Progenitor cell of endocrine pancreas (in vitro differentiated cells): ENCODE measurements at places on chromosomes 4 and X. TPM values are rescaled to one million over a fixed set of nuclear protein-coding genes. Genes with fewer than 3 reads are reported as not detected.

The ARFIP1 gene
- total RNA-seq: 31.7 and 32.6 TPM in 2 replicates

The PNMA6A gene
- total RNA-seq: 6.9 and 7.0 TPM in 2 replicates

The VCX gene
- not detected in 2 replicates for total RNA-seq

The IL13RA2 gene
- total RNA-seq: not detected in 2 replicates

The EOLA1 gene
- total RNA-seq: 17.8 and 19.5 TPM in 2 replicates

The FRMD7 gene
- total RNA-seq: not detected in 2 replicates

GRCh38 chrX:139121616-139122286 lies 408.8 kb upstream of the F9 start:
- no peak overlapping the region for H3K27ac ChIP-seq
- no peak for DNase-seq
- no peak overlapping the region for H3K4me3 ChIP-seq
- H3K27me3 ChIP-seq: no peaks in the 10 kb centered on the region
- peaks cover 1% of the 10 kb centered on the region for H3K36me3 ChIP-seq

DNA sequence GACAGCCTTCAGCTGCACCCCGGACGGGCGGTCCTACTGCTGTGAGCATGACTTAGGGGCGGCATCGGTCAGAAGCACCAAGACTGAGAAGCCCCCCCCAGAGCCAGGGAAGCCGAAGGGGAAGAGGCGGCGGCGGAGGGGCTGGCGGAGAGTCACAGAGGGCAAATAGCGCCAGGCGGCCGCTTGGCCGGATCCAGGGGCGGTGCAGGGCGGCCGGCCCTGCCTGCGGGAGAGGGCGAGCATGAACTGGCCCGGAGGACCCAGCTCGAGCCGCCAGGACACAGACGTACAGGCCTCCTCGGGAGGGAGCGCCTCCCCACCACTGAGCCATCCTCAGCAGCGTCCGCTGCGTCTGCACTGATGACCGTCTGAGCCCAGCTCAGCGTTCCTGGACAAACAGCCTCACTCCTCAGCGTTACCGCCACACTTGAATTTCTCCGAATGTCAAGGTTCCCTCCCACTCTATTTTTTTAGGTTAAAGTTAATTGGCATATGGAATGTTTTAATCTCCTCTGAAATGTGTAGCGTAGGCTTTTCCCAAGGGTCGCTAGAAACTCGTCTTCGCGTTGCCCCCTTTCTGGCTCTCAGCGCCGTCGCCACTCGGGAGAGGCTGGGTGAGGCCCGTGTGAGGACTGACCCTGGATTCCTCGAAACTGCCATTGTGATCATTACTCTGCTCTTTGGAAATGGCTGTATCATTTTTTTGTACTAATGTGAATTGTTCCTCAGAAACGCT lies 29.9 kb downstream of the NELFA start:
- peaks cover 38% of the 10 kb centered on the region for H3K36me3 ChIP-seq
- peak overlapping the region; percentile 79 for H3K27ac ChIP-seq
- no peaks in the 10 kb centered on the region for H3K4me1 ChIP-seq
- H3K27me3 ChIP-seq: no peaks in the 10 kb centered on the region

GRCh38 chr4:55051532-55051931 lies 73.9 kb downstream of the KDR start:
- H3K27me3 ChIP-seq: no peaks in the 10 kb centered on the region
- no peaks in the 10 kb centered on the region for H3K4me1 ChIP-seq
- H3K36me3 ChIP-seq: no peaks in the 10 kb centered on the region
- H3K4me3 ChIP-seq: no peak overlapping the region
- no peak for DNase-seq
- H3K27ac ChIP-seq: no peak overlapping the region

DNA sequence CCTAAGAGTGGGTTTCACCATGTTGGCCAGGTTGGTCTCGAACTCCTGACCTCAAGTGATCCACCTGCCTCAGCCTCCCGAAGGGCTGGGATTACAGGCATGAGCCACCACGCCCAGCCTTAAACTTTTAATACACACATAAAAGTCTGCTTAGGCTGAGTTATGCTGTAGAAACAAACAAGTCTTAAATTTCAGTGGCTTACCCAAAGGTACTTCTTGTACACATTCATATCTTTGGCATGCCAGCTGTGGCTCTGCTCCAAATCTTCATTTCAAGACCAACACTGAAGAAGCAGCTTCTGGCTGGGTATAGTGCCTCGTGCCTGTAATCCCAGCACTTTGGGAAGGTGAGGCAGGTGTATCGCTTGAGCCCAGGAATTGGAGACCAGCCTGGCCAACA lies 80.3 kb downstream of the PPEF2 start:
- H3K4me3 ChIP-seq: no peak overlapping the region
- no peaks in the 10 kb centered on the region for H3K27me3 ChIP-seq
- H3K36me3 ChIP-seq: no peaks in the 10 kb centered on the region
- peaks cover 6% of the 10 kb centered on the region for H3K4me1 ChIP-seq
- peak overlapping the region; percentile 54 for H3K27ac ChIP-seq
- no peak for DNase-seq

DNA sequence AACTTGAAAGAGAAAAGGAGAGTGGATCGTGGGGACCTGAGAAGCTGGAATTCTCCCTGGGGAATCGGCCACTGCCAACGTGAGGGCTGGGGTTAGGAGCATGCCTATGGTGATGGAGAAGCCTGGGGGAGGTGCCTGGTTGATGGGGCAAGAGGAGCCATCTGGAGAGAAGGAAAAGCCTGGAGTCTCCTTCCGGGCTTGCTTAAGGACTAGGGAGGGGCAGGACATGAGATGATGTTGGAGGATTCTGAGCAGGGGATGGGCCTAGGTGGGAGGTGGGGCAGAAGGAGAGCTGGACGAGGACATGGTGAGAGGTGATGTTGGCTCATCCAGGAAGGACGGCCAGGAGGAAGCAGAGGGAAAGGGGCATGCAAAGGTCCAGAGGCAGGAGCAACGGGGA lies 35.0 kb upstream of the GYG2 start:
- DNase-seq: no peak
- H3K27me3 ChIP-seq: no peaks in the 10 kb centered on the region
- no peak overlapping the region for H3K27ac ChIP-seq
- H3K4me1 ChIP-seq: peaks cover 2% of the 10 kb centered on the region
- H3K36me3 ChIP-seq: peaks cover 4% of the 10 kb centered on the region

GRCh38 chr4:113482325-113482724 lies 279.2 kb downstream of the CAMK2D start:
- no peaks in the 10 kb centered on the region for H3K27me3 ChIP-seq
- DNase-seq: no peak
- H3K36me3 ChIP-seq: peaks cover 23% of the 10 kb centered on the region
- no peaks in the 10 kb centered on the region for H3K4me1 ChIP-seq

DNA sequence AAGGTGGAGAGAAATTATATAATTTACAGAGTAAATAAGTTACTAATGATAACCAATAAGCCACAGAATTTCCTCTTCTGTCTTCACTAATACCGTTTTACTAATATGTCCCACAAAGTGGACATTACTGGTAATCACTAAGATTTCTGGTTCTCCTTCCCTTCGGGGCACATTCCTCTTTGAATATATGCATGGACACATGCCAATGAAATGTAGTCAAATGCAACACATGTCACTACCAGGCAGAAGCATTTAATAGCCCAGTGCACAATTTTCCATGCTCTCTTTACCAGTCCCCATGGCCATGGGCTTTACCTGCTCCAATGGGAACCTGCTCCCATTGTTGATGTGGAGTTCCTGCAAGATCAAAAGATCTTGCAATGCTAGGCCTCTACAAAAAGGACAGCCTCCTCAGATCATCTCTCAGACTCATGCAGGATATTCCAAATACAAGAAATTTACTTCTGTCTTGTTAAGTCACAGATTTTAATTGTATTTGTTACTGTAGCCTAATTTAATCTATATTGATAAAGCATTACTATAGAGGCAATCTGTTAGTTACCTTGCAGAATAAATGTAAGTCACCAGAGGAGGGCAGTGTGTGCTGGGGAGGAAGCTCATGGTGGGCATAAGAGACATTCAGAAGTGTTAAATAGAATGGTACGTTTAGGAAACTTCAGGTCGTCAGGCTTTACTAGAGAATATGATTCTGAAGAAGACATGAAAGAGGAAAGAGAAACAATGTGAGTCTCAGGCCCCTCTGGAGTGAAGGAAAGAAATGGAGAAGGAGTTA lies 37.1 kb upstream of the INPP4B start:
- H3K4me1 ChIP-seq: no peaks in the 10 kb centered on the region
- H3K27me3 ChIP-seq: no peaks in the 10 kb centered on the region
- no peak overlapping the region for H3K27ac ChIP-seq
- no peak overlapping the region for H3K4me3 ChIP-seq
- H3K36me3 ChIP-seq: no peaks in the 10 kb centered on the region

- no peak for DNase-seq
- H3K4me1 ChIP-seq: no peaks in the 10 kb centered on the region
Observed at GRCh38 chrX:130245441-130245840, 23.3 kb downstream of the ZNF280C start.

DNA sequence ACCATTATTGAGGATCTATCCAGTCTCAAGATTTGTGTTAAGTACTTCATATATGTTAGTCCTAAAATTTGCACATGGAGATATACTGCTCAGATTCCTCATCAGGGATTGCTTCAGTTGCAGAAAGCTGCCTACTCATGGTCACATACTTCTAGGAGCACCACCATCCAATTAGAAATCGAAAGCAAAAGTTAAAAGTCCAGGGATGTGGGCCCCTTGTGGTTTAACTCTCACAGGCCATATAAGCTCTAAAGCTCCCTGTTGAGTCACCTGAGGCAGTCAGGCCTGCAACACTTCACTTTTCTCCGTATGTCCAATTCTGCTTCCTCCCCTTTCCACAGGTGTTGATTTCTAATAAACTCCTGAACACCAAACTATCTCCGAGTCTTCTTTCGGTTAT lies 84.2 kb downstream of the CNOT6L start:
- no peak overlapping the region for H3K4me3 ChIP-seq
- H3K27ac ChIP-seq: no peak overlapping the region
- DNase-seq: no peak
- H3K27me3 ChIP-seq: no peaks in the 10 kb centered on the region

GRCh38 chrX:119359618-119360382 lies 39.3 kb upstream of the SLC25A43 start:
- no peak for DNase-seq
- H3K4me1 ChIP-seq: no peaks in the 10 kb centered on the region

GRCh38 chr4:152999346-153000075 lies 63.4 kb downstream of the FHDC1 start:
- H3K4me1 ChIP-seq: peaks cover 23% of the 10 kb centered on the region
- peaks cover 8% of the 10 kb centered on the region for H3K27me3 ChIP-seq
- no peak overlapping the region for H3K4me3 ChIP-seq
- DNase-seq: no peak

GRCh38 chrX:41153448-41153847 lies 68.2 kb downstream of the USP9X start:
- H3K4me1 ChIP-seq: no peaks in the 10 kb centered on the region
- peaks cover 10% of the 10 kb centered on the region for H3K36me3 ChIP-seq
- no peak overlapping the region for H3K27ac ChIP-seq
- no peak overlapping the region for H3K4me3 ChIP-seq
- DNase-seq: no peak

- no peak for DNase-seq
- H3K4me1 ChIP-seq: no peaks in the 10 kb centered on the region
- H3K4me3 ChIP-seq: no peak overlapping the region
- no peaks in the 10 kb centered on the region for H3K36me3 ChIP-seq
Observed at GRCh38 chr4:116501954-116502353, 583.4 kb downstream of the TRAM1L1 start.

GRCh38 chr4:38462367-38463055 lies 201.5 kb upstream of the KLF3 start:
- H3K27me3 ChIP-seq: no peaks in the 10 kb centered on the region
- no peak overlapping the region for H3K4me3 ChIP-seq
- peaks cover 1% of the 10 kb centered on the region for H3K36me3 ChIP-seq
- H3K27ac ChIP-seq: no peak overlapping the region
- DNase-seq: no peak

- H3K4me3 ChIP-seq: no peak overlapping the region
- no peaks in the 10 kb centered on the region for H3K36me3 ChIP-seq
- DNase-seq: no peak
Observed at GRCh38 chr4:122700178-122700725, 32.3 kb upstream of the BBS12 start.

- no peak overlapping the region for H3K27ac ChIP-seq
- no peaks in the 10 kb centered on the region for H3K36me3 ChIP-seq
- no peak overlapping the region for H3K4me3 ChIP-seq
- H3K27me3 ChIP-seq: no peaks in the 10 kb centered on the region
- DNase-seq: no peak
Observed at GRCh38 chr4:180717451-180718033, 1525.7 kb upstream of the TENM3 start.

DNA sequence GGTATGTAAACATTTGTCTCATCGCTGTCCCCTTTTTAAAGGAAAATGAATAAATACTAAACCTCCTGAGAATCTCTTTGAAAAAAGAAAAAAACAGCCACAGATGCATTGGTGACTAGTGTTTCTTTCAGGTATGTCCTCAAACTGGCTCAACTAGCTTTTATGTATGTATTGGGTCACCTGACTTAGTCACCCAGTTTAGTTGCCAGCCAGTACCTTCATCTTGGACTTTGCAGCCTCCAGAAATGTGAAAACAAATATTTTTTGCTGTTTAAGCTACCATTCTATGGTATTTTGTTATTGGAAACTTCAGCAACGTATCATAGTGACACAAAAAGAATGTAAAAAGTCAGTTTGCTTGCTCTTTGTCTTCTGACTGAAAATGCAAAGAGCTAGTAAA lies 1263.5 kb downstream of the FAM133A start:
- no peak for DNase-seq
- H3K4me3 ChIP-seq: no peak overlapping the region
- H3K27ac ChIP-seq: peak overlapping the region; percentile 84
- H3K27me3 ChIP-seq: no peaks in the 10 kb centered on the region

GRCh38 chrX:11386001-11386523 lies 92.8 kb downstream of the AMELX start:
- H3K36me3 ChIP-seq: peaks cover 1% of the 10 kb centered on the region
- H3K27ac ChIP-seq: no peak overlapping the region
- no peak for DNase-seq
- H3K4me3 ChIP-seq: no peak overlapping the region
- H3K4me1 ChIP-seq: peaks cover 12% of the 10 kb centered on the region
- H3K27me3 ChIP-seq: no peaks in the 10 kb centered on the region

GRCh38 chr4:12446256-12446655 lies 1017.6 kb upstream of the HS3ST1 start:
- no peaks in the 10 kb centered on the region for H3K27me3 ChIP-seq
- DNase-seq: no peak
- no peak overlapping the region for H3K4me3 ChIP-seq
- H3K4me1 ChIP-seq: peaks cover 3% of the 10 kb centered on the region
- H3K36me3 ChIP-seq: no peaks in the 10 kb centered on the region
- no peak overlapping the region for H3K27ac ChIP-seq

- no peaks in the 10 kb centered on the region for H3K4me1 ChIP-seq
- H3K27me3 ChIP-seq: no peaks in the 10 kb centered on the region
- DNase-seq: no peak
- no peaks in the 10 kb centered on the region for H3K36me3 ChIP-seq
Observed at GRCh38 chrX:25427873-25428555, 412.2 kb upstream of the ARX start.

- peaks cover 13% of the 10 kb centered on the region for H3K27me3 ChIP-seq
- H3K4me1 ChIP-seq: peaks cover under 1% of the 10 kb centered on the region
- H3K27ac ChIP-seq: no peak overlapping the region
- H3K36me3 ChIP-seq: no peaks in the 10 kb centered on the region
- H3K4me3 ChIP-seq: no peak overlapping the region
Observed at GRCh38 chrX:25156323-25156722, 140.6 kb upstream of the ARX start.

GRCh38 chr4:48047421-48047844 lies 30.9 kb downstream of the NIPAL1 start:
- H3K27ac ChIP-seq: peak overlapping the region; percentile 54
- DNase-seq: no peak
- no peak overlapping the region for H3K4me3 ChIP-seq
- peaks cover 28% of the 10 kb centered on the region for H3K4me1 ChIP-seq

GRCh38 chr4:27178061-27178460 lies 317.4 kb downstream of the STIM2 start:
- H3K27me3 ChIP-seq: no peaks in the 10 kb centered on the region
- peaks cover 21% of the 10 kb centered on the region for H3K4me1 ChIP-seq
- H3K4me3 ChIP-seq: no peak overlapping the region
- no peak for DNase-seq
- no peaks in the 10 kb centered on the region for H3K36me3 ChIP-seq
- no peak overlapping the region for H3K27ac ChIP-seq
